ENCODE measurements at places on chromosomes 2 and 18.

- no peak for DNase-seq
These were observed 85.8 kb upstream of the ID2 start for GRCh38 chr2:8595811-8596600.

GRCh38 chr2:7061921-7062320 is 144.7 kb downstream of the RNF144A start:
- no peak for DNase-seq

DNA sequence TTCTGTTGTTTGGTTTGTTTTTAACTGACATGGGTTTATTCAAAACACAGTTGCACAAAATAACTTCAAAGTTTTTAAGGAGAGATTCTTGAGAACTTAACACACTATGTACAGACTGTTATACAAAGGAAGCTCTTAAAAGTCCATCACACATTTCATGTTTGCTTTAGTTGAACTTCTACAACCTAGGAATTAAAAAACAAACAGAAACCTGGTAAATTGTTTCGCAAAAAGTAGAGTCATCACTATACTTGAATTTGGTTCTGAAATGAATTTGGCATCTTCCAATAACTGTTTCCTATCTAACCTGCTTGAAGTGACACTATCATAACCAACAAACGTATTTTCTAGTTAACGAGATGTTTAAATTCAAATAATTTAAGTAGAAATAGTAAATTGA is 21.8 kb downstream of the TRIP12 start:
- DNase-seq = no peak

- no peak for DNase-seq
These were observed 74.7 kb upstream of the TMEM200C start for GRCh38 chr18:5969989-5970403.

GRCh38 chr2:217103752-217104545 is 244.1 kb upstream of the TNP1 start:
- no peak for DNase-seq

DNA sequence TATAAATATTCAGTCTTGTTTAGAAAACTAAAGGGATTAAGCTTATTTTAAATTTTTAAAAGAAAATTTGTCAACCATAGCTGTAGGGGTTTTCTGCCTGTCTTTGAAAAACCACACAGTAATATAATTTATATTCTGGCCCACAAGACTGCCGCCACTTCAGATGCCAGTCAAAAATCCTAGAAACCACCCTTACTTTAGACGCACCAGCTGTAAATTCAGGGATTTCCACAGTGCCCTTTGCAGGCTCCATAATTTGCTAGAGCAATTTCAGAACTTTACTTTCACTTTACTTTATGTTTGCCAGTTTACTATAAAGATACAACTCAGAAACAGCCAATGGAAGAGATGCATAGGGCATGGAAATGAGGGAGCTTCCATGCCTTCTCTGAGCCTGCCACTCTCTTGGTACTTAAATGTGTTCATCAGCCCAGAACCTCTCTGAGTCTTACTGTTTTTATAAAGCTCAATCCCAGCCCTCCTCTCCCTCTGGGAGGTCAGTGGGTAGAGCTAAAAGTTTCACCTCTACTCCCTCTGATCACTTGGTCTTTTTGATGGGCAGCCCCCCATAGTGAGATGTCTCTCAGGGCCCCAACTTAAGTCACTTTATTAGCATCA is 63.3 kb downstream of the KYNU start:
- no peak for DNase-seq

DNA sequence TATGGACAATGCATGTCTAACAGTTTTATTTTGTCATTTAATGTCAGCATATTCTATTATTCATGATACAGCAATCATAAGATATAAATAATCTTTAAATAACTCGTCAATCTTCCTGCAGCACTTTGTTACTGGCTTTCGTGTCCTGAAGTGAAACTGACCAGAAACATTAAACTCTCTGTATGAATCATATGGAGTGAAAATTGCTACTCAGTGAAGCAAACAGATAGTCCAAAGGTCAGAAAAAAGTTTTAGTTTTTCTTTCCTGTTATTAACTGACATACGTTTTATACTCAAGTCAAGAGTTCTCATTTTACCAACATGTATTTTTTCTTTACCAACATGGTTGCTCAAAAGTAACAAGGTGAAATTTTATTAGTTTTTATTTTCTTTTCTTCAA is 106.8 kb upstream of the GALNT5 start:
- no peak for DNase-seq

- DNase-seq = no peak
These were observed 32.6 kb upstream of the SP3 start for GRCh38 chr2:173997753-173998152.

GRCh38 chr2:74439803-74440377 is 1.8 kb downstream of the RTKN start:
- no peak for DNase-seq
